ENCODE measurements at places on chromosomes 1 and 21.

- no peak for DNase-seq
These were observed 168.5 kb downstream of the ACTL8 start for GRCh38 chr1:17923666-17924065.

- DNase-seq: no peak
These were observed 92.3 kb upstream of the COL6A1 start for GRCh38 chr21:45889256-45889655.

- DNase-seq: no peak
These were observed 46.8 kb downstream of the ADAMTS5 start for GRCh38 chr21:26920055-26920454.

GRCh38 chr1:187911820-187912219, 1083.1 kb downstream of the PLA2G4A start:
- DNase-seq: no peak

DNA sequence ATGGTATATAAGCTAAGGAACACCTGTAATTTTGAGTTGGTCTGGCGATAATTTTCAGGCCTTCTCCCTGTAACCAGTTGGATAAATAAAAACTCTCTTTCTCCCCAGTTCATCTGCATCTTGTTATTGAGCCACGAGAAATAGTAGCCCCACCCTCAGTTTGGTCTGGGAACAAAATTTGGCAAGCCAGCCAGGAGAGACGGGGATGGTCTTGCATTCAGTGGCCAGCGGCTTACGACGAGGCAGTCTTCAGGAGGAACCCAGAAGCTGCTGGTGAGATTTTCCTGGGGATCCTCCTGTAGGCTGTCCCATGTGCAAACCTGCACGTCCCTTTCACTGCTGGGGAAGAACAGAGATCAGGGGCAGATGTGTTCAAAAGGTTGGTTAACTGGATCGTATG, 174.6 kb downstream of the PLA2G4A start:
- no peak for DNase-seq

GRCh38 chr1:199746666-199747384, 280.7 kb upstream of the NR5A2 start:
- DNase-seq: no peak

GRCh38 chr1:75124510-75124909, 9.7 kb upstream of the LHX8 start:
- no peak for DNase-seq

DNA sequence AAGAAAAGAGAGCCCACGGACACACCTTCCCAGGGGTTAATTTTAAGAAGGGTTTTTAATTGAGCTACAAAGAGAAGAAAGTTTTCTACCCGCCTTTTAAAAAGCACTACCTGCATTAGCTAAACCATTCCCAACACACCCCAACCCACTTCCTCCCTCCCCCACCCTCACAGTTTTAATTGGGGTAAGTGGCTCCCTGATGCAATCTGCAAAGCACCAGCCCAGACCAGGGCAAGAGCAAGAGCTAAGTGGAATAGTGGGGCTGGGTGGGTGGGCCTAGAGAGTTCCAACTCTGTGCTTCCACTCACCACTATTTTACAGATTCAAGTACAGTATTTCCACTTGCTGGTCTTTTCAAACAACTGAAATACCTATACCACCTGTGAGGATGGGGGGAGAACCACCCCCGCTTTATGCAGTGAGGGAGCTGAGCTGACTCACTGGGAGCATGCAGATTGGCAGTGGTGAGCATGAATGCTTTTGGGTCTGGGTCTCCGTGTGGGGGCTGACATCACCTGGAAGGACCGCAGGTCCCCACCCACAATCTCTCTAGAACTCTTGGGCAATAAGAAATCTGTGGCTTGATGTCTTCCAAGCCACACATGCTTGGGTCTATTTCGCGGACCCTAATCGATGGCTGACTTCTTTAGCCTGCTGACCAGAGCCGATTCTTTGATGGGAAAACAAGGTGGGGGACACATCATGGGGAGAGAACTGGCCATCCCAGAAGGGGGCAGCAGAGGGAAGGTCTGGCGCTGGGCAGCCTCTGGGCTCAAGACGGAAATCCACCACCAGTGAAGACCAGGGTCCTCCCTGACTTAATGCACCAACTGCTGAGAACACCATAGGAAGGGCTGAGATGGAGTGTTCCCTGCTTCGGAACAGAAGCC, 95.5 kb downstream of the SSBP3 start:
- DNase-seq: peak; percentile 14

DNA sequence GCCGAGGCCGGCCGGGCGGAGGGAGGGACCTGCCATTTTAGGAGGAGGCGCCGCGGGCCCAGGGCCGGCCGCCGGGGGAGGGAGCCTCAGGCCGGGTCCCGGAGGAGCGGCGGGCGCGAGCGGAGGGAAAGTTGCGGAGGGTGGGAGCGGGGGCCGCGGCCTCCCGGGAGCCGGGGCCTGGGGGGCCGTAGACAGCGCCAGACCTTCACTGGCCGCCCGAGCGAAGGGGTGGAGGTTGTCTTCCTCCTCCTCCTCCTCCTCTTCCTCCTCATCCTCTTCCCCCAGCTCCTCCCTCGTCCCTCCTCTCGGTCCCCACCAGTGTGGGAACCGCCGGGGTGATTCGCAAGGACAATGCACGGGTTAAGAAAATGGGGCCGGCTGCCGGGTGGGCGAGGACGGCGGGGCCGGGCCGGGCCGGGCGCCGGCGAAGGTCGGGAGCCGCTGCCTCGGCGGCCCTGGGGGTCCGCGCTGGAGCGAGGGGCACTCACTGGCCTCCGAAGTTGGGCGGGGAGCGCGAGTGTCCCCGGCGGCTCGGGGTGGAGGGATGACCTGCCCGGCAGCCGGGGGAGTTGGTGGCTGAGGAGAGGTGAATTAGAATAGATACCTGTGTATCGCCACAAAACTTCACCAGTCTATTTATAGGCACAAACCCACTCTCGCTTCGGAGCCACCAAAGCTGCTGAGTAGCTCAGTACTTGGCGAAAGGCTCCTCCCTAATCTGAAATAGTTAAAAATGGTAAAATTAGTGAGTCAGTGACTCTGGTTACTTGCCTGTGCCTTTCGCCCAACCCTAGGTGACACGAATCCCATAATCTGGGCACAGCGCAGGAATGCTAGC, 1.3 kb downstream of the DYRK1A start:
- peak; percentile 48 for DNase-seq

DNA sequence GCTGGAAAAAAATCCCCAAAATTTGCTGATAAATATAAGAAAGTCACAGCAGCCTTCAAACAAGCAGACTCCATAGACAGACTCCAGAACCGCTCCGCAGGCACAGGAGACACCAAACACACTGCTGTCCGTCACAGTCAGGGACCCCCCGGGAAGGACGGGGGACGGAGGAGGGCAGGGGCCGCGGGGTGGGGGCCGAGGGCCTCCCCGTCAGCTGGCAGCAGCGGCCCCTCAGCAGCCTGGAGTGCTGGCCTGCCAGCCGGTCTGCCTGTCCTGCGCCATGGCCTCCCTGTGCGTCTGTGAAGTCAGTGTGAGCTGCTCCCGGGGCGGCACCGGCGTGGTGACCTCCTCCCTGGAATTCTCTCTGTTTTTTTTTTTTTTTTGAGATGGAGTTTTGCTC, 10.1 kb upstream of the C1orf159 start:
- no peak for DNase-seq

DNA sequence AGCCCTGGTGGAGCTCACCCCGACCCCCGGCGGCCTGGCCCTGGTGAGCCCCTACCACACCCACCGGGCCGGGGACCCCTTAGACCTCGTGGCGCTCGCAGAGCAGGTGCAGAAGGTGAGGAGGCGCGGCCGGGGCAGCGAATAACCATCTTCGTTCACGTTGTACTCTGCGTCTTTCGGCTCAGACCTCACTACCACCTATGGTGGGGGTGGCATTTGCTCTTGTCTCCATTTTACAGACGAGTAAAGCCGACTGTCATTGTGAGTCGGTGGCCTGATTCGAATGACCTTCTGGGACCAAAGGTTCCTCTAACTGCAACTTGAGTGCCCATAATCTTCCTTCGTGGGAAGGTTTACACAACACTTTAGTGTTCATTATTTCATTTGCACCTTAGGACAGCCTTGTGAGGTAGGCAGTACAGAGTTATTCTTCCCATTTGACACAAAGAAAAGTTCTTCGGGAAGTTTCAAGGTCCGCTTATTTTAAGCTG, 506 bp downstream of the C1orf50 start:
- DNase-seq: peak; percentile 4

- no peak for DNase-seq
These were observed 326.8 kb downstream of the ASTN1 start for GRCh38 chr1:176837708-176838107.

DNA sequence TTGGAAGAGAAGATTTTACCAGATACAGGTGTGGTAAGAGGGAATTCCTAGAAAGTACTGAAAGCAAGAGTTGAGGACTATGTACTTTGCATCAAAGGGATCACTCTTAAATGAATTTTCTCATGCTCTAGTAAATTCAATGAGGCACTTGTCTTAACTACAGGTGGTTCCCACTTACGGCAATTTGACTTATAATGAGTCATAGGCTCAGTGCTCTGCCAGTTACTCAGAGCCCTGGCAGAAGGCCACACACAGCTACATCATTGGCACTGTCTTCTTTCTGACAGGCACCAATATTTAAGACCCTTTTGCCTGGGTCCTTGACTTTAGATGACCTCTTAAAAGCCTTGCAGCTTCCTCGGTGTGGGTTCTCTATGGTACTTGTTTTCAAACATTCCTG, 15.9 kb upstream of the ADAMTS5 start:
- DNase-seq: peak; percentile 3

DNA sequence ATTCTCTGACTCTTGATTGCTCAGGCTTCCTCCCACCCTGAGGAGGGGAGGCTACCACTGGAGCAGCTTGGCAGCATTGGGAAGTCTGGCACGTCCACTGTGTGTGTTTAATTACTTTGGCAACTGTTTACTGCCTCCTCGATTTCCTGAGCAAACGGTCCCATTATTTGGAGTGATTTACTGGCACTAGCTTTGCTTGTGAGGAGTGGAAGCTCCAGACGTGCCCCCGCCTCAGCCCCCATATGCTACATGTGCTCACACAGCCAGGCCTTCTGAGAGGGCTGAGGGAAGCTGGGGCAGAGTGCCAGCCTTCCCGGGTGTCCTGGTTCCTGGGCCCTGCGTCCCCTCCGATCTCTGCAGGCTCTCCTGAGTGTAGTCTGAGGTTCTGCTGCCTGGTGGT, 306.2 kb downstream of the PTPRU start:
- no peak for DNase-seq

DNA sequence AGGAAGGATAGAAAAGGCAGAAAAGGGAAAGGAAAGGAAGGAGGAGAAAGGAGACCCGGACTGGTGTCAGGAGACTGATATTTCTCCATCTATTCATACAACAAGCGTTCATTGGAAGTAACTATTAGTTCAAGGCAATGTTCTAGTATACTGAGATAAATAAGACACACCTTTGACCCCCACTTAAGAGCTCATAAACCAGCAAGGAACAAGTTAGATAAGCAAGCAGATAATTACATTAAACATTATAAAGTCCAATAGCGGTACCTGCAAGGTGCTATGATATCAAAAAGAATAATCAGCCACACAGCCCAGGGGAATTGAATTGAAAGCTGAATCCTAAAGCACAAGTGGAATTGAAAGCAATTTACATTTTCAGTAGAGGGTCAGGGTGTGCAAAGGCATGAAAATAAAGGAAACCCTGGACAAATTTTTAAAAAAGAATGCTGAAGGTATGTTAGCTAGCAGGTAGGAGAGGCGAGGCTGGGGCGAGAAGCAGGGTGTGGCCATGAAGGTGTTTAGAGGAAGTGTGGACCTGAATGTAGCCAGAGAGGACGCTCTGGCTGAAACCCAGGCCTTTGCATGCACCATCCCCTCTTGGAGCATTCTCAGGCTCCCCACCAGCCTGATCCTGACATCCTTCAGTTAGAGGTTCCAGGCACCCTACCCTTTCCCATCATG, 200.0 kb downstream of the SETD4 start:
- DNase-seq: no peak

DNA sequence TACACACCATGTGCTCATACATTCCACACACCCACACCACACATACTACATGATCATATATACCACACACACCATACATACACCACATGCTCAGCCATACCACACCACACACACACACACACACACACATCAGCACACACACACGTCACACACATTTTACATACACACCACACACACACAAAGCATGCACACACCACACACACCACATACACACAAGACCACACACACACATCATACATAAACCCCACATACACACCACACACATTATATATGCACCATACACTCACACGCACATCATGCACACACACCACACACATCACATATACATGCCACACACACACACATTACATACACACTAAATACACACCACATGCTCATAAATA, 124.5 kb upstream of the ERG start:
- no peak for DNase-seq

DNA sequence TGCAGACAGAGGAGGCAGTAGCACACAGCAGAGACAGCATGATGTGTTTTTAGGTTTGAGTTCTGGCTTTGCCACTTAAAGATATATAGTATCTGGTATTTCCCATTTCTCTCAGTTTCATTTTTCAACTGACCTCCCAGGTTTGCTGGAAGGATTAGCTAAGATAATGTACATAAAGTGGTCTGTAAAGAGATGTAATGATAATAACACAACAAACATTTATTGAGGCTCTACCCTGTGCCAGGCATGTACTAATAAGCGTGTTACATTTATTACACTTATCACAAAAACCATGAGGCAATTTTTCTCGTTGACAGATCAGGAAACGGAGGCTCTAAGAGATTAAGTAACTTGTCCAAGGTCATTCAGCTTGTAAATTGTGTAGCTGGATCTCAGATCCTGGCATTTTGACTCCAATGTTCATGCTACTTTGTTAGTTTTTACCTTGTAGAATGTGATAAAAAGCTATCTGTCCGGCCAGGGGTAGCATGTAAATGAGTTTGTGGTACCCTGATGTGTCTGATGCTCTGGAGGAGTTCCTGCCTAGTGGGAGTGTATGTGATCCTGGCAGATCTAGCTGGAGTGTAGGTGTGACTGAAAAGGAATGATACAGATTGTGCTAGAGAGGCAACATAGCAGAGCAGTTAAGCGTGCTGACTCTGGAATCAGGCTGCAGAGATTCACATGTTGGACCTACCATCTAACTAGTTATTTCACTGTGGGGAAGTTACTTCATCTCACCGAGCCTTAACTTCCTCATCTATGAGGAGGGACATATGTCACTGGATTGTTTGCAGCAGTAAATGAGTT, 146.6 kb downstream of the VPS13D start:
- peak; percentile 90 for DNase-seq

- DNase-seq: peak; percentile 78
These were observed 6.9 kb upstream of the GPATCH4 start for GRCh38 chr1:156608036-156608674.

GRCh38 chr1:68916221-68916902, 419.5 kb upstream of the DEPDC1 start:
- DNase-seq: no peak

DNA sequence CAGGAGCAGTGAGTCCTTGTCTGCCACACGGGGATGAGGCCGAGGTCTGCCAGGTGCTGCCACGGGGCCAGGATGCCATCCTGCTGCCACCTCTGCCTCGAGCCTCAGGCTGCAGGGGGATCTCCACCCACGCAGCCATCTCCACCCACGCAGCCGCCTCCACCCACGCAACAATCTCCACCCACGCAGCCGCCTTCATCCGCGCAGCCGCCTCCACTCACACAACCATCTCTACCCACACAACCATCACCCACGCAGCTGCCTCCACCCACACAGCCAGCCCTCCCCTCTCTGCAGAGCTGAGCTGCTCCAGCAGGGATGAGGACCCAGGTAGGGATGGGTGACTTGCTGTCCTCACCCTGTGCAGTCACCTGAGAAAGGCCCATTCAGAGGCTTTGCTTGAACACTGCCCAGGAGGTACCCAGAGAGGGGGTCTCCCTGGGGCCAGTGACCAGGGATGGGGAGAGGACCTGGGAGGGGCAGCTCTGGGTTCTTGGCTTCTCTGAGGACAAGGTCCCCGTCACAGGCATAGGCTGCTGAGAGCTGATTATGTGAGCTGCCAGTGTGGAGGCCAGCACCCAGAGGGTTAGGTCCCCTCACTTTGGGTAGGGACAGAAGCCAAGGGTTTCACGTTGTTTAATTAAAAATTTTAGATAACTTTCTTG, 46.6 kb upstream of the TTC34 start:
- DNase-seq: no peak

All from inflammatory macrophage treated with lipopolysaccharide for 4 hours (primary cell).